Posterior vena cava (tissue), 2 donors: ENCODE measurements at places on chromosomes 11 and 22. TPM values are rescaled to one million over a fixed set of nuclear protein-coding genes. Genes with fewer than 3 reads are reported as not detected.

Gene OR52A1
- total RNA-seq = not detected

Gene INS
- total RNA-seq = not detected

- DNase-seq = no peak
Measured at GRCh38 chr22:17339095-17339693, 30.1 kb upstream of the CECR2 start.

DNA sequence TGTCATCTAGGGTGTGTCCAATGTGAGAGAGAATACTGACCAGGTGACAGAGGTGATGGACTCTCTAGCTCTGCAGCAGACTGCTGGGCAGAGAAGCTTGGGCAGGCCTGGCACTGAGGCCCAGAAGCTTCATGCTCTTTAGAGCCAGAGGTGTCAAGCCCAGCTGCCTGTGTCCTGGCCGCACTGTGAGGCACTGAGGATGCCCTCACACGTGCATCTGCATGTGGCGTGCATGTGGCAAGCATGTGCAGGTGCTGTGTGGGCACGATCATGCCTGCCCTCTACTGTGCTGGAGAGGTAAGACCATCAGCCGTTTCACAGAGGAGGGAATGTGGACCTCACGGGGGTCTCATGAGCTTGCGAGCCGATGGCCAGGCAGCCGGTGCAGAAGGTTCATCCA is 15.8 kb upstream of the TXNRD2 start:
- no peak for DNase-seq

GRCh38 chr22:23152238-23153114 is 7.2 kb downstream of the RAB36 start:
- no peak for DNase-seq

GRCh38 chr11:2741377-2742131 is 41.8 kb upstream of the KCNQ1OT1 start:
- peak; percentile 80 for DNase-seq

Gene SLC22A9
- not detected for total RNA-seq

DNA sequence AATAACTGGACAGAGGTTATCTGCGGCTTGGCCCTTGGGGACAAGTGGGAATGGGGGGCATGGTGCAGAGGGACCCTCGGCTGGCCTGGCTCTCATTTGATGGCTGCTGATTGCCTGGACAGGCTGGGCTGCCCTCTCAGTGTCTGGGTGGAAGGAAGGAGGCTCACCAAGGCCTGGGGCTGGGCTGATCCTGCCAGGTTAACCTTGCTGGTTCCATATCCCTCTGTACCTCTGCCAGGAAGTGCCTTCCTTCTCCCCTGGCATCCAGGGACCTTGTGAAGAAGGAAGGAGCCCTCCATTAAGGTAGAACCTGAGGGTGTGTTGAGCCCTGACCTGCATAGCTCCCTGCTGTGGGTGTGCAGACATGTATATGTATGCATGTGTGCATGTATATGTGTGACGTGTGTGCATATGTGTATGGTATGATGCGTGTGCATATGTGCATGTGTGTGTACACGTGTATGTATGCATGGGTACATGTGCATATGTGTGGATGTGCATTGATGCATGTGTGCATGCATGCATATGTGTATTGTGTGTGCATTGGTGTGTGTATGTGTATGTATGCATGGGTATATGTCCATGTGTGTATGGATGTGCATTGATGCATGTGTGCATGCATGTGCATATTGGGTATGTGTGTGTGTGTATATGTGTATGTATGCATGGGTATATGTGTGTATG is 433.9 kb downstream of the TBC1D22A start:
- peak; percentile 32 for DNase-seq

Gene SLC35E4
- 4.4 TPM for total RNA-seq

DNA sequence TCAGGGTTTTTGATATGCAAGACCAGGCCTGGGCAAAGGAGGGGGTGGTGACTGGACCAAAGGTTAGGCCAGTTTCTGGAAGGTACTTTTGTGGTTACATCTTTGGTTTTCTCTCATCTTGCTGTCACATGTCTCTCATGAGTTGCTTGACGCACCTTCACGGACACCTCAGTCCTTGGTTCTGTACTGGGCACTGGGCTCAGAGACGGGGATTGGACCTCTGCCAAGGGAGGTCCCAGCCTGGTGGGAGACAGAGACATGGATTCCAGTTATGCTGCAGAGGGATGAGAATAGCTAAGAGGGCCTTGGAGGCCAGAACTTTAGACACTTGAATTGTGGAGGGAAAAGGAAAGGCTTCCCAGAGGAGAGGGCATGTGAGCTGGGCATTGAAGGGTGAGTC is 1.7 kb downstream of the USP35 start:
- DNase-seq = peak; percentile 46

DNA sequence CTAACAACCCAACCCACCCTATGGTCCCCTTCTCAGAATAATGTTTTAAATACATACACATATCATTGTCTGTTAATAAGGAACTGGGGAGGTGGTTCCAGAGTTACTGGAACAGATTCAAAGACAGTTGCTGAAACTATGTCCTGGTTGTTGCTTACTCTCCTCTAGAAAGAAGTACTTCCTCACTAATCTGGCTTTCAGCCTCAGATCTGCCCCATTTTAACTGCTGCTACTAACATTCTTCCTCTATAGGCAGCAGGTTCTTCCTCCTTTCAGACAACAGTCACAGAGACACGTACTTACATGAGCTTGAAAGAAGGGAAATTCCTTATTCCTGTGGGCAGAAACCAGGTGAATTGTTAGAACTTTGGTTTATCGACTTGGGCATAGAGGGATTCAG is 8.1 kb upstream of the NEU3 start:
- DNase-seq = no peak

DNA sequence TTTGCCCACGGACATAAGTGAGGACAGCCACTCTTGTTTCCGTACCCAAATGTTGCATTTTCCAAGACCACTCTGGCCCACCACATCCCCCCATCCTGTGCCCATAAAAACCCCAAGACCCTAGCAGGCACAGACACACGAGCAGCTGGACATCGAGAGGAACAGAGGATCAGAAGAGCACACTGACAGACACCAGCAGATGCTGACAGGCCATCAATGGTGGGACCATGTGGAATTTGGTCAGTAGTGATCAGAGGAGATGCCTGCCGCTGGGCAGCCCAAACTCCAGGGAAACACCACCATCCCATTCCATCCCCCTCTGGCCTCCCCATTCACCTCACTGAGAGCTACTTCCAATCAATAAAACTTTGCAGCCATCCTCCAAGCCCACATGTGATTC is 87.0 kb downstream of the DLG2 start:
- DNase-seq = no peak

DNA sequence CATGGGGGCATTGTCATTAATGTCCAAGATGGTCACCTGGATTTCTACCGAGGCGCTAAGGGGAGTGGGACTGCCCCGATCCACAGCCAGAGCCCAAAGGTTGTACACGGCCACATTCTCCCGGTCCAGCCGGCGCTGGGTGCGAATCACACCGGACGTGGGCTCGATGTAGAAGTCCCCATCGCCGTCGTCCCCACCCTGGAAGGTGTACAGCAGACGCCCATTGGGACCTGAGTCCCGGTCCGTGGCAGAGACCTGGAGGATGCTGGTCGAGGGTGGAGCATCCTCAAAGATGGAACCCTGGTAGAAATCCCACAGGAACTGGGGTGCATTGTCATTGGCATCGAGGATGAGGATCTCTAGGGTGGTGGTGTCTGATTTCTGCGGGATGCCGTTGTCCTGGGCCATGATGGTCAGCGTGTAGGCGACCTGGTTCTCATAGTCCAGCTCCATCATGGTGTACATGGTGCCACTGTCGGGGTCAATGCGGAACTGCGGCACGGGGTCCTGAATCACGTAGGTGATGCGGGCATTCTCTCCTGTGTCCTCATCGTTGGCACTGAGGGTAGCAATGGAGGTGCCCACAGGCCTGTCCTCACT is 3.1 kb downstream of the CELSR1 start:
- DNase-seq = no peak

DNA sequence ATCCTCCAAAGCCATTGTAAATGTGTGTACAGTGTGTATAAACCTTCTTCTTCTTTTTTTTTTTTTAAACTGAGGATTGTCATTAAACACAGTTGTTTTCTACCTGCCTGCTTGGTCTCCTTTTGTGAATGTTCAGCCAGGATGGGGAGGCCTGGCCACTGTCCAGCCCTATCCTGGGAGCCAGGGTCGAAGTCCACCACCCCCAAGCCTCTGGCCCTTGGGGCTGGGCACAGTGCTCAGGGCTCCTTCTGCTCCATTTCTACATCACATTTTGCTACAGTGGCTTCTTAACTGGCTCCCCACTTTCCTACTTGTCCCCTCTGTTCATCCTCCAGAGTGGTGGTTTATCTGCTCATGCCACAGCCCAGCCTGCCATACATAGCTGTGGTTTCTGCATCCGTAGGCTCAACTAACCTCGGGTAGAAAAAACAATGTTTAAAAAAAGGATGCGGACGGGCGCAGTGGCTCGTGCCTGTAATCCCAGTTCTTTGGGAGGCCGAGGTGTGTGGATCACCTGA is 2.5 kb upstream of the SMARCB1 start:
- peak; percentile 48 for DNase-seq

- DNase-seq = peak; percentile 75
Measured at GRCh38 chr11:6321356-6321755, 1.1 kb upstream of the CAVIN3 start.

DNA sequence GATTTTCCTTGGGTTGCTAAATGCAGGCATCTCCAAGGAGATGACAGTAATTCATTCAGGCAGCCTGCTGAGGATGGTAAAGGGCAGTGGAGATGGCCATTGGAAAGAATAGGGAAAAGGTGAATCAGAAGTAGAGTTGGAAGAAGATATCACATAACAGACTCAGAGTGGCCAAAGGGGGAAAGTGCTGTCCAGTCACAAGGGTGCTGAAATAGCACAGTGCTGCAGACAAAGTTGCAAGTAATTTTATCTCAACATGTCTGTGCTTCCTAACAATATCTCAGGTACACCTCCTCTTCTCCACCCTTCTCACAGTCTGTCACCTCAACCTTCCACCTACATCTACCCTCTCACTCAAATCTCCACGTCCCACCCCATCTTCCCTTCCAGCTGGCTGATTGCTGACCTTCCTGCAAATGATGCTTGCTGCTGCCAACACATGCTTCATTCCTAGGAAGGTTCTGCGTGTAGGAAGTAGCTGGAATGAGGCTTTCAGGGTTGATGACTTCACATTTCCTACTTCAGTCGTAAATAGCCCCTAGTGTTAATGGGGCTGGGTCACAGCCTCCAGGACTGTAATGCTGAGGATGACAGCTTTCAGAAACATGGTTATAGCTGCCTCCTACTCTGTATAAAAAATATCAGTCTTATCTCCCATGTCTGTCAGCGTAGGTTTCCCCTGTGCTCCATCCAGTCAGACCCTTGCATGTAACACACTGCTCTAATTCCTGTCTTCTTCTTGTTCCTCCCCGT is 123.9 kb downstream of the CTNND1 start:
- DNase-seq = no peak

DNA sequence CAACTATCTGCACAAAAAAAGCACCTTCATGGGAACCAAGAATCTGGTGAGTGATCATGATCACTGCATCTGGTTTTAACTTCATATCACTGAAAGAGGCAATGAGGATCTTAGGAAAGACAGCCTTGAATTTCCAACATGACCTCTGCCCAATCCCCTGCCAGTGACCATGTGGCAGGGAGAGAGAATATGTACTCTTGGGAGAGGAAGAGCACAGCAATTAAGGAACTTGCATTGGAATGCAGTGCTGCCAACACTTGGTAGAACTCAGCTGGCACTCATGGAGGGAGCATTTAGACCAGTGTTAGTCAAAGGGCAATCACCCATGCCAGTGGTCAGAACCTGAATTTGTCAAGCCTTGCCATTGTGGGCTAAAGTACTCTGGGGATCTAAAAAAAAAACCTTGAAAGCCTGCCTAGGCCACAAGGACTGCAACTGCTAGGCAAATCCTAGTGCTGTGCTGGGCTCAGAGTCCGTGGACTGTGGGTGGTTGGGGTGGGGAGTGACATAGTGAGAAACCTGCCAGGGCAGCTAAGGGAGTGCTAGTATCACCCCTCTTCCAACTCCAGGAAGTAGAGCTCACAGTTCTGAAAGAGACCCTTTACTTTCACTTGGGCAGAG is 23.1 kb downstream of the JRKL start:
- DNase-seq = no peak

DNA sequence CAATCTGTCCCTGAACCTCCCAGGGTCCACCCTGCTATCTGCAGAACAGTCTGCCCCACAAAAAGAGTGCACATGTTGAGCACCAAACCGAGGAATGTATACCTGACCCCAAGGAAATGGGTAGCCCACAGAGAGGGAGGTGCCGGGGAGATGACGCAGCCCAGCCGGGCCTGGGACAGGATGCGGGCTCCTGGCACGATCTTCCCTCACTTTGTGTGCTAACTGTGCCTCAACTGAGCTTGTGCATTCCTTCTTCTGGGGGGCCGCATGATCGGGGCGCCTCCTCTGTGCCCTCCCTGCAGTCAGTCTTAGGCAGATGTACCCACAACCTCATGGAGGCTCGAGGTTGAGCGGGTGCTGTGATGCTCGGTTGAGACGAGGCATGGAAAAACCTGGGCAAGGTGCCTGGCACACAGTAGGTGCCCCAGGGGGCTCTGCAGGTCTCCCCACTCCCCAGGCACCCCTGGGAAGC is 2.4 kb downstream of the GAS2L1 start:
- peak; percentile 81 for DNase-seq

- DNase-seq = no peak
Measured at GRCh38 chr11:63969461-63969860, 5.0 kb upstream of the COX8A start.

GRCh38 chr11:68273026-68273738 is 1.4 kb upstream of the C11orf24 start:
- DNase-seq = peak; percentile 18

Gene TBX10
- not detected for total RNA-seq

DNA sequence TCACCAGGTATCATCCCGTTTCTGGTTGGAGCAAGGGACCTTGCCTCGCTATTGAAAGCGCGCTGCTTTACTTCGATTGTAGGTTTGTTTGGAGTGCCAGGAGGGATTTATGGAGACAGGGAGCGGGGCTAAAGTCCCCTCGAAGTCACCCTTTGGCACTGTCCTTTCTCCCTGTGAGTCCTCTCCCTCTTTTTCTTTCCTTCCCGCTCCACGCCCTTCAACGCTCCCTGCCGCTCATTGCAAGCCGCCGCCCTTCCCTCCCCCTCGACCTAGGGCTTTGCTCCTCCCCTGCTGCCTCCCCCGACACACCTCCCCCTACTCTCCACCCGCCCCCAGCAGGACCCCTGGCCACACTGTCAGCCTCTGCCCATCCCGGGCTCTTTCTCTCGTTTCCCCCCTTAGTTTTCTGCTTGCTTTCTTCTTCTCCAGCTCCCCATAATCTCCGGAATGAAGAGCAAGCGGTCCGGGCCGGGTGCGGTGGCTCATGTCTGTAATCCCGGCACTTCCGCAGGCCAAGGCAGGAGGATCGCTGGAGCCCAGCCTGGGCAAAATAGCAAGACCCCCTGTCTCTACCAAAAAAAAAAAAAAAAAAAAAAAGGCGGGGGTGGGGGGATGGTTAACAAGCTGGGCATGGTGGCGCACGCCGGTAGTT is 41.0 kb downstream of the AHNAK start:
- no peak for DNase-seq

Gene IL17REL
- total RNA-seq = not detected

Gene MEI1
- total RNA-seq = 4.3 TPM
